Ecto neural progenitor cell (in vitro differentiated cells): ENCODE measurements at places on chromosomes 13 and 19.

GRCh38 chr13:21050288-21051197, 10.8 kb downstream of the LATS2 start:
- DNase-seq, result no peak

GRCh38 chr19:13937479-13938300, 527 bp downstream of the PODNL1 start:
- DNase-seq, result no peak

DNA sequence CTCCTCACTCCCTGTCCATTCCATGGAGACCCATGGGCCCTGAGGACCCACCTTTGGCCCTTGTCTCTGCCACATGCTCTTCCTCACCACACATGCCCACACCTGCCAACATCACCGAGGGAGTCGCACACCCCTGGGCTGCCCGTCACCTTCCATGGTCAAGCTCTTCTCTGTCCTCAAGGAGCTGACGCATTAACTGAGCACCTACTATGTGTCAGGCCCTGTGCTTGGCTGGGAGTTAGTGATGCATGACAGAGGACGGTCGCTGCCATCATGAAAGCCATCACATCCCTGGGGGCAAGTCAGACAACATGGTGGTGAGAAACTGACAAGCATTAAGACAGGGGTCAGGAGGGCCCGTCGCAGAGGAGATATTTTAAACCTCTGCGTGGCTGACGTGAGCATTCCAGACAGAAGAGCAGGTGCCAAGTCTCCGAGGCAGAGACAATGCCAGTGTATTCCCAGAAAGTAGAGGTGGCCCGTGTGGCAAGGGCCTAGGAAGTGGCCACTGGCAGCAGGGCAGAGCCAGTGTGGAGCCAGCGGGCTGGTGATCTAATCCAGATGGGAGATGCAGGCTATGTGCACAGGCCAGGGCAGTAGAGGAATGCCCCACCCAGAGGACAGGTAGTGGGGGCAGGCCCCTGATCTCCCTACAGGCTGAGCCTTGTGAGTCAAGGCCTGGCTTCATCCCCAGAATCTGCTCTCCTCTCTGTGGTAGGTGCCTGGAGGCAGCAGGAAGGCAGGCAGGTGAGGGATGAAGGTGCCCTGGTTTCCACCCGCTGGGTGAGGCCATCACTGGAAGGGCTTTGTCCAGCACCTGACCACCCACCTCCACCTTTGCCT, 21.2 kb downstream of the ELAVL1 start:
- DNase-seq, result no peak

GRCh38 chr13:80577285-80577684, 236.4 kb upstream of the SPRY2 start:
- no peak for DNase-seq
